ENCODE measurements at places on chromosomes 2 and 18. TPM values are rescaled to one million over a fixed set of nuclear protein-coding genes. Genes with fewer than 3 reads are reported as not detected.

GRP gene
- total RNA-seq = not detected

MAL gene
- total RNA-seq = not detected

SH3BP4 gene
- total RNA-seq = 44.5 TPM

CXCR4 gene
- total RNA-seq = 4.9 TPM

DNPEP gene
- 158 TPM for total RNA-seq

CCDC85A gene
- 0.10 TPM for total RNA-seq

HAAO gene
- not detected for total RNA-seq

GKN2 gene
- total RNA-seq = not detected

OR6B2 gene
- not detected for total RNA-seq

IL36G gene
- total RNA-seq = not detected

ARHGAP15 gene
- total RNA-seq = not detected

HJURP gene
- total RNA-seq = 28.4 TPM

CDH2 gene
- total RNA-seq = not detected

PJVK gene
- 0.23 TPM for total RNA-seq

LINC00305 gene
- not detected for total RNA-seq

RESP18 gene
- not detected for total RNA-seq

RANBP2 gene
- 25.1 TPM for total RNA-seq

IL1R2 gene
- total RNA-seq = 3.9 TPM

SERPINE2 gene
- total RNA-seq = 1.9 TPM

MGAT4A gene
- 3.1 TPM for total RNA-seq

IHH gene
- 12.3 TPM for total RNA-seq

C1GALT1C1L gene
- 1.4 TPM for total RNA-seq

RAX gene
- total RNA-seq = not detected

SCN3A gene
- not detected for total RNA-seq

REG3G gene
- not detected for total RNA-seq

EVA1A gene
- total RNA-seq = not detected

PRKAG3 gene
- total RNA-seq = not detected

SAG gene
- not detected for total RNA-seq
